ENCODE measurements at places on chromosomes 7 and 10.
A peak's percentile ranks its signal among the peaks of the same experiment; 100 is the strongest.

DNA sequence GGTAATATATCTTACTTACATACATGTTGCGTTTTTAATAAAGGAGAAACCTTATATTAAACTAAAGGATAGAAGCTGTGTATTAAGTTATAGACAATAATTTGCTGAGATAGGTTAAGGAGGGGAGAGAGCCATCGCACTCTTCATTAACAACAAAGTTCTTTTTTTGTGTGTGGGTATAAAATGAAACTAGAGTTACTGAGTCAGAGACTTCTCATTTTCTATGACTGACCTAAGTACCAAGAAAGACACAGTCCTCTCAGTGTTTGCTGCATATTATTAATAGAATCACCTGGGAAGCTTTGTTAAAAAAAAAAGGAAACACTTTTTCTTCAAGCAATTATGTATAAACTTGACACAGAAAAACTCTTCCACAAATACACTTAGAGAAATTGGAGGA is 31.4 kb downstream of the FEZF1 start:
- no peak for DNase-seq

DNA sequence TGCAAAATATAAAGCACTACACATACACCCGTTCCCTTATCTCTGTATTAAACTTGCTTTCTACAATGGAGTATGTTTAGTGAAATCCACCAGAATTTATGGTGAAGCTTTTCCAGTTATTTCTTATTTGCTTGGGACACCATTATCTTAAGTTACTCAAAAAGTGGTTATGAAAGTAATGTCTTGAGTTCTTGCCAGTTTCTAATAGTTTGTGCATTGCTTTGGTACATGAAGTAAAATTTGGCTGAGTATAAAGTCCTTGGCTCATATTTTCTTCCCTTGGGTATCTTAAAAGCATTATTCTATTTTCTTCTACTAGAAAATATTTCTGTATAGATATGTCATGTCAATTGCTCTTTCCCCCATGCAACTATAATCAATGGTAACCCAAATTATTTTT is 85.2 kb downstream of the POLR1F start:
- no peak for DNase-seq

DNA sequence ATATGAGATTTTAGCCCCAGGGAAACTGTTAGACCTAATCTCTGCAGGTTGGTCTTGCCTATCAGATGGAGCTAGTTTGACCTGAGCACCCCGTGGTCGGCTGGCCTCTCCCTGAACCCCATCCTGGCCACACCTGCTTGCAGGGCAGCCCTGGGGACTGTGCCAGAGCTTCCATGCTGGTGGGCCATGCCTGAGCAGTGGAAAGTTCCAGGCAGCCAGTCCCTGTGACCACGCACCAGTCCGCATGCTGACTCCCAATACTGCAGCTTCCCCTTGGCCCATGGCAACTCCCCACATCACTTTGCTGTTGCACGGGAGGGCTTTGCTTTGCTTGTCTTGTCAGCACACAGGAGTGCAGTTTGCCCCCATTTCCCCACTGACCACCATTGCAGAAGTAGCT is 427.8 kb upstream of the SEMA3D start:
- DNase-seq: no peak

DNA sequence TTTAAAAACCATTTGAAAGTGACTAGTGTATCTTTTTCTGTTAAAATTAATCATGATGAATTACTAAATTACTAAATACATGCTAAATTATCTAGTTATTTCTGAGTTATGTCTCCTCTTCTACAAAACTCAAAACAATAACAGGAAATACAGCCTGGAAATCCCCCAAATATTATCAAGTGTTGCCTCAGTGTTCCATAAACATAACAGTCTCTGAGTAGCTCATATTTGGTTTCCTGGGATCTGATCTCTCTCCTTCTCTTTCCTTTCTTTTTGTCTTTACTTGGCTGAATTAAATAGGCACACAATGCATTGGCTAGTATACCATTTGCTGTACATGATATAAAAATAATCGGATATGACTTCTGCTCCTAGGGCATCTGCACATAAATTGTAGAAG is 277.6 kb upstream of the IGFBP3 start:
- no peak for DNase-seq

GRCh38 chr10:72308320-72308987 is 34.7 kb downstream of the DDIT4 start:
- no peak for DNase-seq

- no peak for DNase-seq
Measured at GRCh38 chr10:29395409-29395808, 106.5 kb downstream of the LYZL1 start.

DNA sequence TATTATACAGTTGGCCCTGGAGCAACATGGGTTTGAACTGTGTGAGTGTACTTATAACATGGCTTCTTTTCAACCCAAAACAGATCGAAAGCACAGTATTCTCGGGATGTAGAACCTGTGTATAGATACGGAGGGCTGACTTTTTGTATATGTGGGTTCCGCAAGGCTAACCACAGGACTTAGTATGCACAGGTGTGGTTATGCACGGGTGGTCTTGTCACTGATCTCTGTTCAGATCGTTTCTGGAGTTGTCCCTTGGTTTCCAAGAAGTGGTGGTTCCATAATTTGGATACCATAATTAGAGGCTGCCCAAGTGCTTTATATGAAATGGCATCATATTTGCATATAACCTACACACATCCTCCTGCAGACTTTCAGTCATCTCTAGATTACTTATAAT is 10.9 kb upstream of the BHLHA15 start:
- no peak for DNase-seq

- no peak for DNase-seq
Measured at GRCh38 chr10:75108684-75109458, 2.6 kb upstream of the SAMD8 start.

DNA sequence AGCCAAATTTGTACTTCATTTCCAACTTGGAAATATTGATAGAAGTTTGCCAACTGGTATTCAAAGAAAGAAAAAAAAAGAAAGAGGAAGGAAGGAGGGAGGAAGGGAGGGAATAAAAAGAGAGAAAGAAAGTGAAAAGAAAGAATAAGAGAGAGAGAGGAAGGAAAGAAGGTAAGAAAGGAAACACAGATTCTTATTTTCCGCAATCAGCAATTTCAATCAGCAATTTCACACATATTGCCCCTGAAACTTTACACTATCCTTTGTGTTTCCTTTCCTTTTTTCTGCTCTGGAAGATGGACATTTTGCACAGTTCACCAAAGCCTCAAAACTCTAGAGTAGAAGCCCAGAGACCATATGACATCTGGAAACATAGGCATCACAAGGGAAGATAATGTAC is 888.1 kb downstream of the REEP3 start:
- no peak for DNase-seq

DNA sequence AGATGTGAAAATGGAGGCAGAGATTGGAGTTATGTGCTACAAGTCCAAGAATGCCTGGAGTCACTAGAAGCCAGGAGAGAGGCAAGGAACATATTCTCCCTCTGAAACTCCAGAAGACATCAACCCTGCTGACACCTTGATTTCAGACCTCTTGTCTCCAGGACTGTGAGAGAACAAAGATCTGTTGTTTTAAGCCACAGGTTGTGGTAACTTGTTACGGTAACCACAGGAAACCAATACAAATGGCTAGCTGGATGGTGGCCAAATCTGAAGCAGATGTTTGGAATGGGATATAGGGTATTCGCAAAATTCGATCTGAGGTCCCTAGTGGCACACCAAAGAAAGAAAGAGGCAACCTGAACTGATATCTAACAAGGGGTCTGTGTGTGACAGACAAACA is 129.0 kb downstream of the HERPUD2 start:
- DNase-seq: no peak

GRCh38 chr10:48520184-48520506 is 84.7 kb downstream of the ARHGAP22 start:
- DNase-seq: no peak

GRCh38 chr7:1664711-1665548 is 5.1 kb upstream of the ELFN1 start:
- peak; percentile 28 for DNase-seq

GRCh38 chr10:13649844-13650520 is 63.2 kb downstream of the PRPF18 start:
- no peak for DNase-seq

- DNase-seq: no peak
Measured at GRCh38 chr7:107049480-107049879, 5.0 kb downstream of the PRKAR2B start.

DNA sequence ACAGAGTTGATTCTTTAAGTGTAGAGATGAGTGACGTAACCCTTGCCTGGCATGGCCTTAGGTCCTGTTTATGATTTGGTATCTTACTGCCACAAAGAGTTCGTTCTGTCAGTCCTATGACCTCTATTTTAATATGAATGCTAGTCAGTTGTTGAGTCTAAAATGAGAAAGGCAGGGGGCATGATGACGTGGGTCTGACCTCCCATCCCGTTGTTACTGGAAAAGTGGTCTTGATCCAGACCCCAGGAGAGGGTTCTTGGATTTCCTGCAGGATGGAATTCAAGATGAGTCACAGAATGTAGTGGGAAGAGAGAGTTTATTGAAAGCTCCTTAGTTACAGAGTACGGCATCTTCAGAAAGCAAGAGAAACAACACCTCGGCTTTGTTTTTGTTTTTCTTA is 317.0 kb upstream of the COBL start:
- no peak for DNase-seq

DNA sequence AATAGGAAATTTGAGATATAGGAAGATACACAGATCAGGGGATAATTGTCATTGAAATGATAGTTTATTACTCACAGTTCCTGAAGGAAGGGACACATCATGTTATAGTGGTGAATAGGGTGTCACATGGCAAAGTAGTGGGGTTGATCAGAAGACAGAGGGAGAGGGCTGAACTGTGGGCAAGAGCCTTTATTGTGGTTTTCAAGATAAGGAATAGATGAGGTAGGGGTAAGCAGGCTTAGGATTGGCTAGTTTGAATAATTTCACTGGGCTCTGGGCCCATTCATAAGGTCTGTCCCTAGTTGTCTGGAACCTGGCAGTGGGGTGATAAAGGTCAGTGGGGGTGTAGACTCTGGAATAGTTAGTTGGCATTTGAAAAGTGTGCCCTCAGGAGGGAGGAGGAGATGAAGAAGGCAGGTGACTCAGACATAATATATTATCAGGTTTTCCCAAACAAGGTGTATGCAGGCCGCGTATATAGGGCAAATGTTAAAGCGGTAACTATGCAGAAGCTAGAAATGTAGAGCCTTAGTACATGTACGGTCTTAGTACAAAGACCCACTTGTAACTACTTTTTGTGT is 18.5 kb downstream of the FGL2 start:
- DNase-seq: no peak

DNA sequence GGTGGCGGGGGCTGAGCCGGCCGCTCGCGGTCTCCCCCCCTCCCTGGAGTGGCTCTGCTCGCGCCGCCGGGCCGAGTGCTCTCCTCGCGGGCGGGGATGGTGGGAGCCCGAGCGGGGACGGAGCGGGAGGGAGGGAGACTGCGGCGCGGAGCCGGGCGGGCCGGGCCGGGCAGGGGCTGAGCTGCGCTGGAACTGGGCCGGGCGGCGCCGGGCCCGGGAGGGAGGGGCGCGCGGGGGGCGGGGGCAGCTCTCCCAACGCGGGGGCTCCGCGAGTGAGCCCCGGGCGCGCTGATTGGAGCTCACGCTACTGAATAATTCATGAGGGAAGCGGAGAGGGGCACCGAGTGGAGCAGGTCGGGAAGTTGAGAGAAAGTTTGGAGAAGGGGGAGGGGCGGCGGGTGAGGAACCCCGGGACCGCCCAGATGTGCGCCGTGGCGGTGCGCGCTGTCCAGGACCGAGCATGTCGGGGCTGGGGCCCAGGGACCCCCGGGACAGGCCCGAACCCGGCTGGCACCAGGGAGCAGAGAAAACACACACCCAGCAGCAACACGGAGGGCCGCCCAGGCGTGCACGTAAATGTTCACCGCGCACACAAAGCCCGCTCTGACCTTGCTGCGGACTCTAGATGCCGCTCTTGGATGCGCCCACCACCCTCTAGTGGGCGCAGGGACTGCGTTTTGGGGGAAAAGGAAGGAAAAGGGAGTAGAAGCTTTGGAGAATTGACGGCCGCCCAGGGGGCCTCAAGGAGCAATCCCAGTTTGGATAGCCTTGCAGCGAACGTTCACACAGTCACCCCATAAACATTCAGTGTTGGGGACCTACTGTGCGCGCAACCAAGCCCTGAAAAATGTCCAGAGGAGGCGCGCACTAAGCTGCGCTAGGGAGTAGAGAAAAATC is at the start of gene EPHB4:
EPHB4 (minus strand) TSS at position 194 of the 897 bp plus-strand sequence. CDS start 493 bp downstream, outside the sequence.
- peak; percentile 51 for DNase-seq

DNA sequence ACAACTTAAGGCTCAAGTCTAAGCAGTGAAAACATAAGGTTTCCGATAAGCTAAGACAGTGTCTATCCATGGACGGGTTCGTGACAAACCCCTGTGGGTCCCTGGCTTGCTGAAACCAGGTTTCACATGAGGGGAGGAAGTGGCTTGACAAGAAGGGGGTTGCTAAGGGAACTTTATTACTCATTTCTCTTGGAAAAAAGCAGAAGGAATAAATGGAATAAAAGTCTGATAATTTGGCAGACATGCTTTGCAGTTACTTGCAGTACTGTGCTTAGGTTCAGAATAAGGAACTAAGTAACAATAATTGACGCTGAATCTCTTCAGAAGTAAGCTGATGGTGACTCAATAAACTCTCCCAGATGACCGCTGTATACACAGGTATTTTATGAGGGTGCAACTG is 34.7 kb downstream of the RBM17 start:
- DNase-seq: no peak

- no peak for DNase-seq
Measured at GRCh38 chr7:37684927-37685326, 1.4 kb downstream of the GPR141 start.

DNA sequence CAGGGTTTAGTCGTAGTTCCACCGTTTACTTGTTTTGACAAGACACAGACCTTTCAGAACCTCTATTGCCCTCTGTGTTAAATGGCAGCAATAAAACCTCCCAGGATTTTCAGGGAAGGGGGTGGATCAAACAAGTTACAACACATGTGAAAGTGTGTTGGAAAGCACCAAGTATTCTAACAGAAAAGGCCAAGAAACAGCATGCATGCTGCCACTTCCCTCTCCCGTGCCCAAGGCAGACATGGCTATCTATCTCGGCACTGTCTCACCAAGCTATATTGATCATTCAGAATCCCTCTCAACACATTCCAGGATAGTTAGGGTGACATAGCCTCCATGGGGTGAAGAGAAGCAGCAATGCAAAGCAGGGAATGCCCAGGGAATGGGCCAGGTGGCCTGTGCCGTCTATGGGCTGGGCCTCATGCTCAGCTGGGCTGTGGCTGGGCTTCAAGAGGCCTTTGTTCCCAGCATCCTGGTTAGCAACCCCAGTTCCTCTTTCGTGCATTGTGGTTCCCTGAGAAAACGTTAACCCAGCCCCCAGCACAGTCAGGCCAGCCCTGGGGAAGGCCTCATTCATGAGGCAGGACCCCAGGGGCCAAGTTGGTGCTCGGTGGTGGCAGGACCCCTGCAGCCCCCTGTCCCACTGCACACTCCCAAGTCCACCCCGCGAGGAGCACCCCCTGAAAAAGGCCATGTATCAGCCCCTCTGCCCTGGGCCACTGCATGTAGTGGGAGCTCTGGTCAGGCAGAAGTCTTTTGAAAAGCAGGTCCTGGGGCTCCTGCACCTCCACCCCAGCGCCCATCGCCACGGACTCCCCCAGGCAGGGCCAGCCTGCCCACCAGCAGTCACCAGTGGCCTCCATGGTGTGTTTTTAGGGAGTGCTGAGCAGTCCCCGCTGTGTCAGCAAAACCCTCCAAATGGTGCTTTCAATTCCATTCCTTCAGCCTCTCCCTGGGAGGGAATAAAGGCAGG is 25.5 kb downstream of the VSIR start:
- no peak for DNase-seq

GRCh38 chr7:92794391-92794790 is 42.0 kb downstream of the CDK6 start:
- DNase-seq: no peak

GRCh38 chr7:40701836-40702551 is 567.2 kb downstream of the SUGCT start:
- DNase-seq: no peak
